ENCODE measurements at places on chromosomes 7 and 10. TPM values are rescaled to one million over a fixed set of nuclear protein-coding genes. Genes with fewer than 3 reads are reported as not detected.

MEIG1 gene
- total RNA-seq: 0.26 TPM

PITRM1 gene
- total RNA-seq: 73.7 TPM

OR2A1 gene
- under 0.01 TPM for total RNA-seq

- peak; percentile 79 for DNase-seq
Observed at GRCh38 chr10:70234668-70235447, 1.6 kb upstream of the PPA1 start.

GRCh38 chr10:124616040-124616835, 127.9 kb downstream of the FAM53B start:
- DNase-seq: no peak

- DNase-seq: no peak
Observed at GRCh38 chr7:9307131-9307530, 873.7 kb downstream of the NXPH1 start.

DNA sequence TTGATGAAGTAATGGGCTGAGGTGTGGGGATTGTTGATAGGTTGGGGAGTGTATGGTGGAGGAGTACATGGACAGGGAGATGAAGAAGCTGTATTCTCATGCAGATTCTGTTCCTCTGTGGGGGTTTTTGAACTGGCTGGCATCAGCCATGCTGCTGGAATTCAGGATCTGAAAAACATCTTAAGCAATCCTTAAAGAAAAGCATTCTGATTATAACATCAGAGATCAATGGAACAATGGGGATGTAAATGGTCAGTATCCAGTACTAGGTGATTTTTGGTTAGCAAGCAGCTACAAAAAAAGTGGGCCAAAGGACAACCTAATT, 247.5 kb upstream of the GALNT17 start:
- DNase-seq: no peak

GRCh38 chr7:31061185-31061584, 9.1 kb downstream of the ADCYAP1R1 start:
- DNase-seq: no peak

DNA sequence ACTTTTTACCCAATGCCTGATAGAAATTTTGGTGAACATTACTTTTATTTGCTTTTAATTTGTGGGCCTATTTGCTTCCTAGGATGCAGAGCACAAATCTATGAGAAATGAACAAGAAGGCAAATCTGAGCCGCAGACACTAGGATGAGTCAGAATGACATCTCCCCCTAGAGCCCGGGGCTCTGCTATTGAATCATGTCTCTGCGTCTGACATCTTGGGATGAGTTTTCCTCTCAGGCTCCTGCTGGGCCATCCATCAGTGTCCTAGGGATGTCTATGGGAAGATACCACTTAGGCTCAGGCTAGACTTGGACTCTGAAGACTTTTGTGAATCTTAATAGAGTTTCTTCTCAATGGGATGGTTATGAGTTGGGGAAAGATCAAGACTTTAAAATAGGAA, 157.3 kb upstream of the MTPN start:
- DNase-seq: peak; percentile 53

DNA sequence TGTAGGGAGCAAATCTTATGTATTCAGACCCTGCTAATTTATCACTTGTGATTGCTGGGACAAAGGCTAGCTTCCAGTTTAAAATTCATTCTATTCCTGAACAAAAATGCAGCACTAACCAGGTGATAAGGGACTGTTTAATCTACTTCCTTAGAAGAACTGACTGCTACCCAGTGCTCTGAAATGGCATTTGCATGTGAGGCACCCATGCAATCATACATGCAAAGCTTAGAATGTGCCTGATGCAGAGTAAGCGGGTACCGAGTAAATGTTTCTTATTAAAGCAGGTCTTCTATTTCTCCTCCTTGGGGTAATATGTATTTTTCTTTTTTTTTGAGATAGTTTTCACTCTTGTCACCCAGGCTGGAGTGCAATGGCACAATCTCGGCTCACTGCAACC, 54.5 kb downstream of the NEURL1 start:
- DNase-seq: no peak

DNA sequence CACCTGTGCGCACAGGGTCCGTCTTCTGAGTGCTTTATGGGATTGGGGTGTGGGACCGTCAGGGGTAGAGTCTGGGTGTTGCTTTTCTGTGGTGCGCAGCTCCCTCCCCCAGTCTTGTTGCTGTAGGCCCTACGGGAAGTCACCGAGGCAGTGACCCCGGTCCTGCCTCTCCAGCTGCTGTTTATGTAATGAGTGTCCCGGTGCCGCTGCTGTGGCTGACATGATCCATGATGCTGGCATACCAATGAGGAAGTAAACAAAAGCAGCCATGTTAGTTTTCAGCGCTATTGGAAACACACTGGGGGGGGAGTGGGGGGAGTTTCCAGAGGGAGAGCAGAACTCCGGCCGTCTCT, 1.1 kb downstream of the TRIM8 start:
- peak; percentile 85 for DNase-seq

- DNase-seq: no peak
Observed at GRCh38 chr7:151319189-151319588, 22.4 kb upstream of the NUB1 start.

GRCh38 chr7:73985737-73986141, 42.2 kb upstream of the ELN start:
- DNase-seq: no peak
